ENCODE measurements at places on chromosomes 5 and 9. TPM values are rescaled to one million over a fixed set of nuclear protein-coding genes. Genes with fewer than 3 reads are reported as not detected.

The LIFR gene
- 29.8 TPM for total RNA-seq

The NR3C1 gene
- total RNA-seq, result 102 TPM

The SLC24A2 gene
- total RNA-seq, result not detected

The SSNA1 gene
- total RNA-seq, result 92.1 TPM

The MARCOL gene
- total RNA-seq, result not detected

The FCHSD1 gene
- total RNA-seq, result 39.9 TPM

The BTNL8 gene
- total RNA-seq, result not detected

The PAEP gene
- total RNA-seq, result not detected

The PCDHGB1 gene
- 4.4 TPM for total RNA-seq

The AMBP gene
- total RNA-seq, result 0.17 TPM

The KIF24 gene
- 0.50 TPM for total RNA-seq

The PDE8B gene
- not detected for total RNA-seq

The WWC1 gene
- total RNA-seq, result 2.3 TPM

The ERGIC1 gene
- 119 TPM for total RNA-seq

The PRKACG gene
- not detected for total RNA-seq

The KCNN2 gene
- 0.44 TPM for total RNA-seq

The HTR1A gene
- total RNA-seq, result not detected

The CDH6 gene
- 77.2 TPM for total RNA-seq

The NSG2 gene
- not detected for total RNA-seq

The SPINK6 gene
- not detected for total RNA-seq

The SYNPO gene
- total RNA-seq, result 3.3 TPM

The AFAP1L1 gene
- total RNA-seq, result 5.1 TPM

The C9orf153 gene
- 0.50 TPM for total RNA-seq

The CER1 gene
- total RNA-seq, result not detected

The SHISAL2B gene
- total RNA-seq, result not detected

The NMUR2 gene
- not detected for total RNA-seq

The NEUROG1 gene
- total RNA-seq, result not detected

The LCP2 gene
- not detected for total RNA-seq

The AHRR gene
- total RNA-seq, result 86.8 TPM

The IL4 gene
- not detected for total RNA-seq

The MUSK gene
- 1.7 TPM for total RNA-seq

The OLFM1 gene
- total RNA-seq, result 4.9 TPM

The JMY gene
- total RNA-seq, result 14.9 TPM

The CDC25C gene
- total RNA-seq, result 13.7 TPM

The FLT4 gene
- 0.15 TPM for total RNA-seq

The PRRX2 gene
- total RNA-seq, result 50.0 TPM

The PLK2 gene
- 55.7 TPM for total RNA-seq

The UNC5A gene
- total RNA-seq, result not detected

The CNTNAP3B gene
- 1.2 TPM for total RNA-seq

The SPINK1 gene
- total RNA-seq, result not detected

The KCNV2 gene
- total RNA-seq, result not detected

The LEAP2 gene
- 0.50 TPM for total RNA-seq

The RNF180 gene
- total RNA-seq, result 2.0 TPM

The MYMK gene
- not detected for total RNA-seq

The PCDHA11 gene
- 0.50 TPM for total RNA-seq

The SPATA31C1 gene
- not detected for total RNA-seq

The FSD1L gene
- total RNA-seq, result 10.3 TPM

The PRSS3 gene
- total RNA-seq, result 11.1 TPM

The ITK gene
- total RNA-seq, result not detected

The SGCD gene
- total RNA-seq, result 22.0 TPM

The TAF11L4 gene
- not detected for total RNA-seq

The EIF4E1B gene
- not detected for total RNA-seq

The SH3RF2 gene
- total RNA-seq, result 1.0 TPM

The PAPPA gene
- total RNA-seq, result 8.7 TPM

The ADAMTS2 gene
- 76.6 TPM for total RNA-seq

The PCDHGA5 gene
- 2.8 TPM for total RNA-seq

The PCDHB7 gene
- total RNA-seq, result under 0.01 TPM

The PLAC8L1 gene
- total RNA-seq, result not detected

The COL15A1 gene
- 12.6 TPM for total RNA-seq
